RCC 7860 (cell line): ENCODE measurements at places on chromosomes 16 and 17.

DNA sequence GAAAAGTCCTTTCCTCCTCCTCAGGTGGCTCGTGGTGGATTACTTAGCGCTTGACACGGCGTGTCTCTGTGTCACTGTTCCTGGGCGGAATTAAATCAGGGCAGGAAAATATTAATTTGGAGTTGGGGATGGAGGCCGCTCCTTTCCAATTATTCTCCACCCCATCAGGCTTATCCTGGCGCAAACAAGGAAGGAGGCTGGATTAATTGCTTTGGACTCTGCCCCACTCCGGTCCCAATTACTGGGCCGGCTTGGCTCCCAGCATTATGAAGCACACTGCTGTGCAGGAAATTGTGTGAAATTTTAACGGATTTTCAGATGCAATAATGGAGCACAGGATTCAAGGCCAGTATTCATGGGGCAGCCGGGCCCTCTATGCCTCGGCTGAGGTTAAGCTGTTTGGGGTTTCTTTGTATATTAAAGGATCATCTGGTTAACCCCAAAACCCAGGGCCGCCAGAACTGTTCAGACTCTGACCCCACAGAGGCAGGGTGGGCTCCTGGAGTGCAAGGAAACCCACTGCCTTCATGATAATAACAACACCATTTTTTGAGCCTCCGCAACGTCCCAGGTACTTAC lies 87.8 kb downstream of the MRM1 start:
- no peak for DNase-seq

- peak; percentile 73 for DNase-seq
Observed at GRCh38 chr16:53789137-53789536, 85.2 kb downstream of the FTO start.

DNA sequence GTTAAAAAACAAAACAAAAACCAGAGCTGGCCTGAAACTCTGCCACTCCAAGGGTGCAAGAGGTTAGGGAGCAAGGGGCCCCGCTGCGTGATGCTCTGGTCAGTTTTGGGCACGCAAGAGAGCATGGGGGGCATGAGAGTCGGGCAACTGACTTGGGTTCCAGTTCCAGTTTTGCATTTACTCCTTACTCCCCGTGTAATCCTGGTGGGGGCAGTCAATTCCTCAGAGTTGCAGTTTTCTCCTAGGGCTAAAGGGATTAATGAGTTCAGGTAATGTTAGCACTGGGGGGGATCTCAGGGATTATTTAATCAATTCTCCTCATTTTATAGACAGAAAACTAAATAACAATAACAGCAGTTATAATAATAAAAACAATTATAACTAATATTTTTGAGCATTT lies 72.9 kb upstream of the PMFBP1 start:
- DNase-seq = no peak

GRCh38 chr16:8374586-8375231 lies 215.6 kb downstream of the TMEM114 start:
- DNase-seq = no peak

- no peak for DNase-seq
Observed at GRCh38 chr17:64259426-64259825, 3.6 kb downstream of the TEX2 start.

GRCh38 chr17:48747445-48748363 lies 19.2 kb upstream of the HOXB13 start:
- DNase-seq = no peak

DNA sequence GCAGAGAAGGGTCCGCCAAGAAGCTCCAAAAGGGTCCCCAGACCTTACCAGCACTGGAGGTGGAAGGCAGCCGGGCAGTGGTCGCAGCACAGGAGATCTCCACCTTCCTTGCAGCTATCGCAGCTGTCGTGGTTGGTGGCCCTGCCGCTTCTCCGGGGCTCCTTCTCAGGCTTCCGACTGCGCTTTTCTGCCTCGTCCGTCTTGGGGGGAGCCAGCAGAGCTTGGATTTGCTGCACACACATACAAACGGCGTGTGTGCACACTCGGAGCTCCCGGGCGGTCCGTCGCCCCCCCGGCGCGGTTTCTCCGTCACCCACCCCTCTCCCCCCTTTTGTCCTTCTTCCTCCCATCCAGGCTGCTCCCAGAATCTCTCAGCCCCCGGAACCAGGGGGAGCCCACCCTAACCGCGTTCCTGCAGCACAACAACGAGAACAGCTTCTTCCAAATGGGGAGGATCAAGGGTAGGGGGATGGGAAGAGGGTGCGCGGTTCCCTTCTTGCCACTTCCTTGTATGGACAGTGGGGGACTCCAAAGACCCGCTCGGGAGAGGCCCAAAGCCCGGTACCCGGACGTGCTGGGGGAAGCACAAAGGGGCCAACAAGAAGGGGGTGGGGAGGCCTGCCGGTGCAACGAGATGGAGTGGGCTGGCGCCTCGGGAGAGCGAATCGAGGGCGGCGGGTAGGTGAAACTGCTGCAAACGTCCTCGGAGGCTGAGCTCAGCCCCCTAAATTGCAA lies 1.1 kb downstream of the PHF12 start:
- peak; percentile 16 for DNase-seq

DNA sequence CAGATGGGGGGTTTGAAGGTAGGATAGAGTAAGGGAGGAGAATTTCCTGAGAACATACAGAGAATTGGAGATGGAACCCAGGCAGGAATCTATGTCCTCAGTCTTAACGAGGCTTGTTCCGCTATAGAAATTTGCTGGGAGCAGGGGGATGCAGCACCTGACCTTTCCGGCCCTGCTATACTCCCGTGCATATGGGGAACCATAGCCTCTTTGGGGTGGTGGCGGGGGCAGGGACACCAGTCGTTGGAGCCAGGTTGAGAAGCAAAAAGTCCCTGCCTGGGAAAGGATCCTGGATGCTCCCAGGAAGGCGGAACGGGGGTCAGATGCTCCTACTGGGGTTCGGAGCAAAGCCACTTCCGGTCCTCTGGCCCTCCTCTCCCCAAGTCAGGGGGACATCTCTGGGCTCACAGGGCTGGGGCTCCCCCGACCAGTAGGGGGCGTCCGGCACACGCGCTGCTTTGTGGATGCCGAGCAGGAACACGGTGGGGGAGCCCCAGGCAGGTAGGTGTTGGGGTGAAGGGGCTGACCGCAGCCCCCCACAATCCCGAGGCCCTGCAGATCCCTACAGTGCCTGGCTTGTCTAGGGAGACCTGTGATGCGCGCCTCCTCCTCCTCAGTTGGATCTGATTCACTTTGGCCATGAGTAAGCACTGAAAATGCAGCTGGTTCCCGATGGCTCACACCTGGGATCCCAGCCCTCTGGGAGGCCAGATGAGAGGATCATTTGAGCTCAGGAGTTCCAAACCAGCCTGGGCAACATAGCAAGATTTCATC lies 15.5 kb upstream of the TFAP4 start:
- peak; percentile 57 for DNase-seq

DNA sequence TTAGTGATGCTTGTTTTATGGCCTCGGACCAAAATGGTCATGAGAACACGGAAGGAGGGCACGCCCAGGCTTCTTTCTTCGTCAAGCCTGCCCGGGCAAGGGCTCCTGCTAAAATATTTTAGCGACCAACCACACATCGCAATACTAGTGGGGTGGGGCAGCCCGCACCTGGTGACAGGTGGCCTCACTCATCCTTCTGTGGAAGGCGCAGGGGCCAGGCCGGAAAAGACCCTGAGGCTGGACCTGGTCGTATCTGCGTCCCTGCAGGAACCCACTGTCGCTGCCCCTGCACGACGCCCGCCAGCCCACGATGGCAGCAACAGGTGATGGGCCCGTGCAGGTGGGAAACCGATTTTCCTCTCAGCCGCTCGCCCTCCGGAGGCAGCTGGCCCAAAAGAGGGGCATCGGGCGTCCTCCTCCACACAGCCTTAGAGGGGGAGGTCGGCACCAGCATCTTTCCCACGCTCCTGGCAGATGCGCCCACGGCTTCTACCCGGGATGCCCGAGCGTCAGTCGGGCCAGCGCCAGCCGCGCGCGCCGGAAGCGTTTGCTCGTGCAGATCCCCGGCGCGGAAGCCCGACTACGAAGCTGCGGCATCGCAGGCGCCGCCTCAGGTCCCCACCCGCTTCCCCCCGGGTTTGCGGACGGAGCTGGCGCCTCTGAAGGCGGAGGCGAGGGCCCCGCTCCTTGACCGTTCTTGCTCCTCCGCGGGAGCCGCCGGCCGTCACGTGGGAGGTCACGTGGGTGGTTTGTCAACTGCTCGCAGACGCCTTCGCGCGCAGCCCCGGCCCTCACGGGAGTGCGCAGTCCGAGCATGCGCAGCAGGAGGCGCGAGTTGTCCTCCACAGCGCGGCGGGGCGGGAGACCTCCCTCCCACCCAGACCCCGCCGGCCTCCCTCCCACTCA lies 22.8 kb upstream of the FOXK2 start:
- DNase-seq = peak; percentile 65

GRCh38 chr16:17926866-17927399 lies 409.6 kb downstream of the NPIPA8 start:
- DNase-seq = no peak

- peak; percentile 39 for DNase-seq
Observed at GRCh38 chr17:18259621-18260331, 686 bp upstream of the MIEF2 start.

DNA sequence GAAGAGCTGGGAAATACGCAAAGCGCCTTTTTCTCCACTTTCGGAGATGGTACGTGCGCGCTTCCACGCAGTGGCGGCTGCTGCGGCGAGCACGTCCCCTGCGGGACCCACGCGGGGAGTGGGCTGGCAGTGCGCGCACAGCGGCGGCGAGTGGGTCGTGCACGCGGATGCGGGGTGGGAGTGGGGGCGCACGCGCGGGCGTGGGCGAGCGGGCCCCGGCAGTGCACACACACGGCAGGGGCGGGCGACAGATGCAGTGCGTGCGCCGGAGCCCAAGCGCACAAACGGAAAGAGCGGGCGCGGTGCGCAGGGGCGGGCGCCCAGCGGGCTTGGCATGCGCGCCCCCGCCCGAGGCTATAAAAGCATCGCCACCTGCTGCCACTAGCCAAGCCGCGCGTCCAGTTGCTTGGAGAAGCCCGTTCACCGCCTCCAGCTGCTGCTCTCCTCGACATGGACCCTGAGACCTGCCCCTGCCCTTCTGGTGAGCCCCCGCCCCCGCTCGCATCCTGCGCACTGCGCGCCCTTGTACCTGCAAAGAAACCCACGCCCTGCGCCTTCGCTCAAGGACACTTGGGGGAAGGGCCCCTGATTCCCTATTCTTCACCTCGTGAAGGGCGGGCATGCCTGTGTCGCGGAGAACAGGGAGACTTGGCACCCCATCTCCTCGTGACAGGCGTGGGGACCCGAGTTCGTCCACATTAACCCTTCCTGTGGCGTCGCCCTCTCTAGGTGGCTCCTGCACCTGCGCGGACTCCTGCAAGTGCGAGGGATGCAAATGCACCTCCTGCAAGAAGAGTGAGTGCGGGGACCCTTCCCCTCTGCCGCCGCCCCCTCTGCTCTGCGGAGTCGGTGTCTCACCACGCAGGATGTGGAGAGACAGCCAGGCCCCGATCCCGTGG lies at the start of gene MT3:
Gene MT3 (plus strand): TSS at position 388 of the 899 bp plus-strand sequence. CDS start 63 bp downstream, at position 451.
- no peak for DNase-seq

DNA sequence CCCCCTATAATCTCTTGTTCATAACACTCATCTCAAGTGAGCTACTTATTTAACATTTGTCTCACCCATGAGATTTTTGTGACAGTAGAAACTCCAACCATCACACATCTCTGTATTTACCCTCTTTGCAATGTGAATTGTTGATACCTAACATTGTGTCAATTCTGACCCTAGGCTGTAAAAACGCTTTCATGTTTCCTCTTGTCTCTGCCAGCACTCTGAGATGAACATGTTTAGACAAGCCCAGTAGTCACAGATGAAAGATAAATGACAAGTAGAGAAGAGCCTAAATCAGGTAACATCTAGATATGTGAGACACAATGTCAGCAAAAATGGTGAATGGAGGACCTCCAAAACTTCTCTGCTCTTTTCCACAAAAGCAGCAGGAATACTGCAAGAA lies 1254.5 kb upstream of the GOT2 start:
- no peak for DNase-seq

- DNase-seq = no peak
Observed at GRCh38 chr17:75646638-75646992, 13.4 kb downstream of the SMIM5 start.

- DNase-seq = no peak
Observed at GRCh38 chr16:68395815-68396214, 52.5 kb downstream of the SMPD3 start.

DNA sequence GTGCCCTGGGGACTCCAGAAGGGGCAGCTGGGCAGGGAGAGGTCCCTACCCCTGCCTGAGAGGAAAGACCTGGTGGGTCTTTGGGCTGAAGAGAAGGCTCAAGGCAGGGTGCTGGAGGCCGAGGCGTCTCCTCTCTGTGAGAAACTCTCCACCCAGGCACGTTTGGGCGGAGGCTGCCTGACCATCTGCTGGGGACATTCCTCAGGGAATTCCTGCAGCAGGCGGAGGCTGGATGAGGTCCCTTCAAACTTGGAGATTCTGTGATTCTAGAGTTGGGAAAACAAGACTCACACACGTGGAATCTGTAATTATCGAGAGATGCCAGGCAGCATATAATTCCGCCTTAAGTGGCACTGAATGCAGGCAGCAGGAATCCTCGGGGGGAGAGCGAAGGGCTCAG lies 21.1 kb upstream of the PHF12 start:
- no peak for DNase-seq

DNA sequence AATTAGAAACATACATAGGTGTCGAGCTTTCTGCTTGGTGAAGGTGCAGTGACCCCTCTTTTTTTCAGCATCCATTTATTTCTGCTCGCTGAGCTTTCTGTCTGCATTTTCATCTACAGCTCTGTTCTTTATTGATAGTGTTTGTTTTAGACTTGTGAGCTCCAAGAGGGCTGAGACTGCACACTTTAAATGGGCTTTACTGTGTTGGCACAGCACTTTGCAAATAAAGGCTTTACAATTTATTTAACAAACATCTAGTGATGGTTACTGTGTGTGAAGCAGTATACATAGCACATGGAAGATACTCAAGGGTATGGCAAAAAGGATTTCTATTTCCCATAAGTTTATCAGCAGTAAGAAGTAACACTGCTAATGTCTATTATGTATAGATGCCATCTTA lies 563.7 kb upstream of the HSBP1 start:
- DNase-seq = no peak

- no peak for DNase-seq
Observed at GRCh38 chr16:83937922-83938885, 14.8 kb upstream of the OSGIN1 start.

GRCh38 chr17:49342575-49342936 lies 19.5 kb downstream of the ZNF652 start:
- no peak for DNase-seq

- no peak for DNase-seq
Observed at GRCh38 chr16:1098266-1098991, 2.4 kb upstream of the C1QTNF8 start.

- DNase-seq = no peak
Observed at GRCh38 chr16:56354016-56354415, 71.3 kb downstream of the AMFR start.

GRCh38 chr17:81291662-81292061 lies 3.4 kb downstream of the SLC38A10 start:
- peak; percentile 13 for DNase-seq
